ENCODE measurements at places on chromosomes 1 and 21.

DNA sequence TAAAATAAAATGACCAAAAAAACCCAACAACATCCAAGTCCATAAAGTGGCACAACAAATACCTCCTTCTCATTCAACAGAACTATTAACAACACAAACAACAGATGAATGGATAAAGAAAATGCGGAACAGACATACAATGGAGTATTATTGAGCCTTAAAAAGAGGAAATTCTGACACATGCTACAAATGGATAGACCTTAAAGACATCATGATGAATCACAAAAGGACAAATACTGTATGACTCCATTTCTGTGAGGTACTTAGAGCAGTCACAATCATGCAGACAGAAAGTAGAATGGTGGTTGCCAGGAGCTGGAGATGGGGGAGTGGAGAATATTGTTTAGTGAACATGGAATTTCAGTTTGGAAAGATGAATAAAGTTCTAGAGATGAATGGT, 42.6 kb downstream of the EYA3 start:
- DNase-seq, result no peak

DNA sequence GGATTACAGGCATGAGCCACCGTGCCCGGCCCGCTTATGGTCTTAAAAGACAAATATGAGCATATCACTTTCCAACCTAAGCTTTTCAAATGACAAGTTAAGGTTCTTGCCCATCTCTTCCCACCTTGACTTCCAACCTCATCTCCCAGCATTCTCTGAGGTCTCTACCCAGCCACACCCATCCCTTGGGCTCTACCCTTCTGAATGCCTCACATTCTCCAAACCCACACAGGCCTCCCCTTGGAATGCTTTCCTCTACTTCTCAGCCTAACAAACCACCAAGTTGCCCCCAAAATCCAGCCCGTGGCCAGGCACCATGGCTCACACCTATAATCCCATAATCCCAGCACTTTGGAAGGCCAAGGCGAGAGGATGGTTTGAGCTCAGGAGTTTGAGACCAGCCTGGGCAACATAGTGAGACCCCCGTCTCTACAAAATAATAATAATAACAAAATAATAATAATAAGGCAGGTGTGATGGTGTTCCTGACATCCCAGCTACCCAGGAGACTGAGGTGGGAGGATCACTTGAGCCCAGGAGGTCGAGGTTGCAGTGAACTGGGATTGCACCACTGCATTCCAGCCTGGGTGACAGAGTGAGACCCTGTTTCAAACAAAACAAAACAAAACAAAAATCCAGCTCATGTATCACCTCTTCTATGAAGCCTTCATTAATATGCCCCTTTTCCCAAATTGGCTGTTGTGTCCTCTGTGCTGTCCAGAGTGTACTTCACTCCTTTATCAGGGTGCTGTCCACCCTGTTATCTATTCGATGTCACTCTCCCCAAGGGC, 11.2 kb downstream of the DCST2 start:
- DNase-seq, result no peak

DNA sequence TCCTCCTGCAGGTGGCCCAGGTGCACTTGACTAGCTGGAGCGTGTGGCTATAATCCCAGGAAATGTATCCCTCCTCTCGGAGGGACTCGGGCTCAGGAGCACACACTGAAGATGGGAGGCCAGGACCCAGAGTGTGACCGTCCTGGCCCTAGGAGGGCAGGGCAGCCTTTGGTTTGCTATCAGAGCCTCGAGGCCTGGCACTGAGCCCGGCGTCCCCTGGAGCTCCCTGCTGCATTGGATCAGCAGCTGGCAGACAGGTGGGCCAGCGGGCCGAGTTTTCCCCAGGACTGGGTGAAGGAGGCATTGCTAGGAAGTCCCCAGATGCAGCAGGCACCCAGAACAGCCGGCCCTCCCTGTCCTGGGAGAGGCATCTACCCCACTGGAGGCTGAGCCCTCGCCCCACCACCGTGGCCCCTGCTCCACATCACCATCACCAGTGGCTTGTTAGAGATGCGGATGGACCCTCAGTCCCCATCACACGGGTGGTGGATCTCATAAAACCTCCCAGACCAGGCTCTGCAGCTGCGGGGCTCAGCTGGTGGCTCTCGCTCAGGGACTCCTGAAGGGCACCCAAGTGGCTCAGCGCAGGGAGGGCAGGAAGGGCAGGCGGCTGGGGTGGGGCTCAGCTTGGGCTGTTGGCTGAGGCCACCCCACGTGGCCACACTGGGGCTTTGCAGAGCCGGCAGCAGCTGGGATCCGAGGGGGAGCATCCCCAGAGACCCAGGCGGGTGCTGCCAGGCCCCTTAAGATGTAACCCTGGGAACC, 32.7 kb upstream of the POFUT2 start:
- no peak for DNase-seq

DNA sequence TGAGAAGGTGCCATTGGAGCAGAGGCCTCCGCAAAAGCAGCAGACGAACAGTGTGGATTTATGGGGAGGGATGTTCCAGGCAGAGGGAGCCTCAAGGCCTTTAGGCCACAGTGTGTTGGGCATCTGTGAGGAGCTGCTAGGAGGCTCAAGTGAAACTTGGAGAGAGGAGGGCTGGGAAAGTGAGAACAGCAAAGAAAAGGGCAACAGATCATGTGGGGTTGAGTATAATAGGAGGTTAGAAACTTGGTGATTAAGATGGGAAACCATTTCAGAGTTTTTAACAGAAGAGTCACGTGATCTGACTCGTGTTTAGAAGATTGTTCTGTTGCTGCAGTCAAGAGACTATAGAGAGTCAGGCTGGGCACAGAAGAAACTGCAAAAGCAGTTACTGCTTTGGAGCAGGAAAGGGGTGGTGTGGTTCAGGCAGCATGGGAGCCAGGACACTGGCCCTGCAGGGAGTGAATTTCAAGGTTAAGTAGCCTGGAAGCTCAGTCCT, 277.0 kb downstream of the DISC1 start:
- no peak for DNase-seq

DNA sequence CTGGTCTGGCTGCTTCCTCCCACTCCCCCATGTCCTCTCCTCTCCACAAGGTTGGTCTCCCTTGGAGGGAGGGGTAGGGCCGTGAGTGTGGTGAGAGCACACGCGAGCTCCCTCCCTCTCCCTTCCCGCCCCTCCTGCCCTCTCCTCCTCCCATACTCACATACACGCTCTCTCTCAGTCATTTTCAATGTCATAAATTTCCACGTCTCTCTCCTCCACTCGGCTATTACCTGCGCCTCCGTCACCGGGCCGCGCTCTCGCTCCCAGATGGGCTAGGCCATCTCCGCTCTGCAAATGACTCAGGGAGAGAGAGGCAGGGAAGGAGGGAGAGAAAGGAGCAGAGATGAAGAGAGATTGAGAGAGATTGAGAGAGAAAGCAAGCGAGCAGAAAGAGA, 36.7 kb upstream of the DMBX1 start:
- DNase-seq, result no peak

GRCh38 chr1:37171691-37172090, 137.4 kb upstream of the GRIK3 start:
- no peak for DNase-seq

GRCh38 chr1:246959944-246960693, 28.4 kb upstream of the AHCTF1 start:
- DNase-seq, result no peak

- no peak for DNase-seq
Observed at GRCh38 chr1:232290570-232290969, 339.4 kb downstream of the SIPA1L2 start.

DNA sequence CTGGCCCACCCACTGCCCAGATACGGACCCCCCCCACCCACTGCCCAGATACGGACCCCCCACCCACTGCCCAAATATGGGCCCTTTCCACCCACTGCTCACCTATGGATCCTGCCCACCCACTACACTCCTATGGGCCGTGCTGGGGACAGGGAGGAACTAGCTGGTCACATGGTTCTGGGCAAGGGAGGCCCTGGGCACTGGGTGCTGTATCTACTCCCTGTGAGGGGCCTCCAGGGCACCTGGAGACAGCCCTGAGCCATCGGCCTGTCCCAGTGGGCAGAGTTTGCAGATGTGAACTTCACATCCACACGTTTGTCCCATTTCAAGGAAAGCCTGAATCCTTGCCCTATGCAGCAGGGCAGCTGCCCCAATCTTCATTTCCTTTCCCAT, 71.4 kb upstream of the COL6A1 start:
- DNase-seq, result no peak

GRCh38 chr1:21255284-21255942, 34.9 kb downstream of the ECE1 start:
- peak; percentile 62 for DNase-seq

DNA sequence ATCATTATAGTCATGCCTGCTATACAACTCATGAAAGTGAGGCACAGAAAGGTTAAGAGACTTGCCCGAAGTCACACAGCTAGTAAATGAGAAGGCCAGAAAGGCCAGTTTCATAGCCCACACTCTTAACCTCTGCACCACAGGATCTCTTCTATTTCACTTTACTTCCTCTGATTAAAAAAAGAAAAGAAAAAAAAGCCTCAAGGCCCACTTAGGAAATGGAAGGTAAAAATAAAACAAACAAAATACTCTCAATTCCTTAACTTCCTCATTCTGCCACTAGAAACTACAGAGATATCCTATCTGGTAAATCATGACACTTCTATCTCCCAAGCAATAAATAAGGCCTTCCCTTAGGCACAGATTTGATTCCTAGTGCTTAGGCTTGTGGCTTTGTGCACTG, 7.6 kb upstream of the ENAH start:
- DNase-seq, result no peak

GRCh38 chr21:41367301-41367944, 5.6 kb downstream of the MX2 start:
- no peak for DNase-seq

DNA sequence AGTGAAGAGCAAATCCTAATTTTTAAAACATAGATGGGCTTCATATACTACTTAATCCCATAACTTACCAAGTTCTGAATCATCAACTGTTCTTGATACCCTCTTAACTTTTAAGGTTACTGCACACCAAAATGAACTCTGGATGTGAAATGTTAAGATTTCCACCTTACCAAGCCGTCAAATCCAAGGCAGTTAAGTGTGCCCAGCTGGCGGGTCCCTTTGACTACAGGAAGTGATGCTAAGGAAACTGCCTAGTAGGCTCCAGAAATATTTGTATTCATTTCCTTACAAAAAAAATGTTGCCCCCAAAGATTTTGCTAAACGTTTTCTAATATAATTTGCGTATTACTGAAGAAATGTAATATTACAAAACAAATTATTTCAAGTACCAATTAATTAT, 10.7 kb downstream of the NRIP1 start:
- DNase-seq, result no peak

GRCh38 chr1:38269923-38270848, 223.6 kb upstream of the POU3F1 start:
- DNase-seq, result no peak
